ENCODE measurements at places on chromosomes 7 and 10.

GRCh38 chr7:22375359-22376048, 18.6 kb upstream of the RAPGEF5 start:
- DNase-seq, result no peak

GRCh38 chr7:128427289-128427891, 17.6 kb upstream of the IMPDH1 start:
- no peak for DNase-seq

DNA sequence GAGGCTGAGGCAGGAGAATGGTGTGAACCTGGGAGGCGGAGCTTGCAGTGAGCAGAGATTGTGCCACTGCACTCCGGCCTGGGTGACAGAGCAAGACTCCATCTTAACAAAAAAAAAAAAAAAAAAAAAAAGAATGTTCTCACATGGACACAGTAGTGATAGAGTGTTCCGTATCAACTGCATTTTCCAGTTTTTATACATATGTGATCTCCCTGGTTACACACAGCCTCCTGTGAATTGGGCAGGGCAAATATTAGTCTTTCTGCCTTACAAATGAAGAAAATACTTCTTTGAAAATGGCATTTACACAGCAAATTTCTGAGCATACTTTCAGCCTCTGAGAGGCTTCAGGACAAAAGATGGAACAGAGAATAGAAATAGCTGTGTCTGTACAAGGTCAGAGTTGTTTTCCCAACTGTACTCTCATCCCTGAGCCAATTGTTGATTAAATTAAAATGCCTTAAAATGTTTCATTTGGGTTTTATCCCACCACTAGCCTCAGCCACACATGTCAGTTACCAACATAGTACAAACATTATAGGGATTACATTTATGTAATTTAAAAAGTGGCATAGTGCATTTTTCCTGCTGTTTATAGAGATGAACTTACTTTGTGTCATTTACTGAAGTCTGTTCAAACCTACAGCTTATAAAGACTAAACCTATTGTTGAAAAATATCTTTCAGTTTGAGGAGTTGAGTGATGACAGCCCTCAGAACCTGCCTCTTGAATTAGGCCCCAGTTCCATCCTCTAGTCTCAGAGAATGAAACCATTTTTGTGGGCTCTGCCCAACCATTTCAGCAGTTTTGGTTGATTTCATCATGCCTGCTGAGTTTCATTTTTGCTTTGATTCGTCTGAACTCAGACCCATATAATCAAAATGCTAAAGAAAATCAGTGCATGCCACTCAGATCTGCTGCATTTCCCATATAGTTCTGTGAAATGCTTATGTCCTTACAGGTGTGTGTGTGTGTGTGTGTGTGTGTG, 609.4 kb upstream of the C7orf33 start:
- DNase-seq, result no peak

DNA sequence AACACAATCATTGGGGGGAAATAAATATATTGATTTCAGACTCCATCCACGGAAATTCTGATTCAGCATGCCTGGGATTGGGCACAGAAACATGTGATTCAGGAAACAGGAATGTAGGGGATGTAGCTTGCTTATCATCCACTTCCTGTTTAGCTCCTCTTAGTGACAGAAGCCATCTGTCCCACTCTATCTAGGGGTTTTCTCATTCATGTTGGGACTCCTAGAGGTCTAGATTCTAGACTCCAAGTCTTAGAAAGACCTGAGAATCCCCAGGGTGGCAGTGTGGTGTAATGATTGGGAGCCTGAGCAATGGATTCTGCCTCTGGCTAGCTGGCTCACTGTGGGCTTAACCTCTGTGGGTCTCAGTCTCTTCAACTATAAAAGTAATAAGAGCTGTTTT, 67.9 kb downstream of the CDK1 start:
- DNase-seq, result peak; percentile 29

DNA sequence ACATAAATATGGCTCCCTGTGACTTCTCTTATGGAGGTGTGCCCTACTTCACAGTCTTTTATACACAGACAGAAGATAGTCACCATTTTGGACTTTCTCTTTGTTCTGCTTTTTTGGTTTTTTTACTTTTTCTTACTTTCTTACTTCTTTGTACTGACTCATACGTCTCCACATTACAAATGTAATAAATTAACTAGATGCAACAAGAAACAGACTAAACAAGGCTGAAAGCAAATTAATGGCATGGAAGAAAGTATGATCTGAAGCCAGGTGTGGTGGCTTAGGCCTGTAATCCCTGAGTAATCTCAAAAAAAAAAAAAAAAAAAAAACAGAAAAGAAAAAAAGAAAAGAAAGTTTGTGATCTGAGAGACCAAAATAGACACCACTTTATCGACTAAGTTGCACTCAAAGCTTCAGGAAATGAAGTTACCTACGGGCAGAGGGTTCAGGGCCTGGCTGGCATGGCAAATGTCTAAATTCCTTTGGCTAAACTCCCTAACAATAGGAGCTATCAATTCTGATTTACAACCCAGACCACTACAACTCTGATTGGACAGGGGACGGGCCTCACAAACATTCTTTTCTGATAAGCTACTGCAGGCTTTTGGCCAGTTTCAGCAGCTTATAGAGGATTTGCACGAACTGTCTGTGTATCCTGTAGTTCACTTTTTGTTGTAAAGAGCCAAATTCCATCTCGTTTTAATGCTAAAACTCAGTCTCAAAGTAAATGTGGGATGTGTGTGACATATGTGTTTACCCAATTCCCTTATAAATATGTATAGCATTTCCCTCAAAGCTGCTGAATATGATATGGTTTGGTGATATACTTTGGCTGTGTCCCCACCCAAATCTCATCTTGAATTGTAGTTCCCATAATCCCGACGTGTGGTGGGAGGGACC, 129.1 kb downstream of the SEPTIN14 start:
- no peak for DNase-seq

DNA sequence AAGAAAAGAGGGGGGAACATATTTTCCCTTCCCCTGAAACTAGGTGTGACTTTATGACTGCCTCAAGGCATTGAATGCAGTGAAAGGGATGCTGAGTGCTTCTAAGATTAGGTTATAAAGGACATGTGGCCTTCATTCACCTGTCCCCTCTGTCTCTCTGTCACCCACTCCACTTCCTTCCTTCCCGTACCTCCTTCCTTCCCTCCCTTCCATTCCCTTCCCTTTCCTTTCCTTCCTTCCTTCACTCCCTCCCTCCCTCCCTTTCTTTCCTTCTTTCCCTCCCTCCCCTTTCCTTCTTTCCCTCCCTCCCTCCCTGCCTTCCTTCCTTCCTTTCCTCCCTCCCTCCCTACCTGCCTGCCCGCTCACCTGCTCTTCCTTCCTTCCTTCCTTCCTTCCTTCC, 4.5 kb upstream of the ZKSCAN1 start:
- DNase-seq, result no peak

DNA sequence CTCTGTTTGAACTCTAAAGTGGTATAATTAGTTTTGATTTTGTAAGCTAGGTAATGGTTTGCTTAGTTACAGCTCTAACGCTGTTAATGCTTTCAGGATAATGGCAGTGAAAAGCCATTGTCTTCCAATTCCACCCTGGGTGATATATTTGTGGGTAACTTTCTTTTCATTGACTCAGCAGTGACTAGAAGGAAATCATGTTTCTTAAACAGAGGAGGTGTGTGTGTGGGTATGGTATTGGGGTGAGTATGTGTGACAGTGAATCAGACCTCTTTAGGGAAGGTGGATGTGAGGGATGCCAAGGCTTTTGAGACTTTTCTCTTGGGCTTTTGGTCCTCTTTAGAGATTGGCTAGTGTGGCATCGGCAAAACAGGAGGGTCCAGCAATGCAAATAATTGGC, 13.6 kb downstream of the ENTPD7 start:
- no peak for DNase-seq

GRCh38 chr10:11210211-11210922, 192.7 kb downstream of the CELF2 start:
- no peak for DNase-seq

GRCh38 chr10:14891151-14891550, 12.5 kb downstream of the SUV39H2 start:
- DNase-seq, result no peak

GRCh38 chr7:115009736-115010440, 88.0 kb downstream of the MDFIC start:
- no peak for DNase-seq

DNA sequence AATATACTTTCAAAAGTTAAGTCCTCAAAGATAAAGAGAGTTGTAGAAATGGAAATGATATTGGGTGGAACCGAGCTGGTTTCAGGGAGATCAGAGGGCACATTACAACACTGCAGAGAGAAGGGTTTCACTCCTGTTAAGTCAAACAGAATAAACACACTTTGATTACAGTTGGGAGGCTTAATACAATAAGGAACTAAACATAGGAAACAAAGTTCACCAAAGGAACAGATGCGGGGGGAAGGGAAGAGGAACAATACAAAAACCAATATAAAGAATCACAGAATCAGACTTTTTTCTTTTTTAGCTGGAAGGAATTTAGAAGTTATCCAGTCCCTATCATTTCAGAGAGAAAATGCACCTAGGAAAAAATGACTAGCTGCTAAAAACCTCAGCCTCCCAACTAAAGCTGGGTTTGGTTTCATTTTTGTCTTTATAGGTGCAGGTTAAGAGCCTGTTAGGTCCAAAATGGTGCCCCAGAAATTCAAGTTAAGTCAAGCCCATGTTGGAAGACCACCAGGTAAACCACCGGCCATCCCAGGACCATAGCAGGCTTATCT, 81.9 kb downstream of the DNMBP start:
- DNase-seq, result no peak

GRCh38 chr7:140972876-140973829, 41.6 kb downstream of the MRPS33 start:
- no peak for DNase-seq

DNA sequence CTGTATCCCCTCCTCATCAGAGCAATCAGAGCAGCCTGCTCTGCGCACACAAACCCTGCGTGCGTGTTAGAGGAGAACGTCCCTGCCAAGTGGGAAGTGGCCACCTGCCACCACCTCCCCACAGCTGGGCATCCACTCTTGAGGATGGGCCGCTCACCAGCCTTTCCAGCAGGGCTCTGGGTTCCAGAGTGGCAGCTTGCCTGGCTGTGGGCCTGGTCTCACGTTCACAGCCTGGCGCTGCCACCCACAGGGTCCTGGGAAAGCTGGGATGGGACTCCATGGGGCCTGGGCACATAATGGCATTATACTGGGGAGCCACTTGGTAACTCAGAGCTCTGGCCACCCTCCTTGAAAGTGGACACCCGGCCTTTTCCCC, 151.1 kb upstream of the PPP2R2D start:
- DNase-seq, result no peak

DNA sequence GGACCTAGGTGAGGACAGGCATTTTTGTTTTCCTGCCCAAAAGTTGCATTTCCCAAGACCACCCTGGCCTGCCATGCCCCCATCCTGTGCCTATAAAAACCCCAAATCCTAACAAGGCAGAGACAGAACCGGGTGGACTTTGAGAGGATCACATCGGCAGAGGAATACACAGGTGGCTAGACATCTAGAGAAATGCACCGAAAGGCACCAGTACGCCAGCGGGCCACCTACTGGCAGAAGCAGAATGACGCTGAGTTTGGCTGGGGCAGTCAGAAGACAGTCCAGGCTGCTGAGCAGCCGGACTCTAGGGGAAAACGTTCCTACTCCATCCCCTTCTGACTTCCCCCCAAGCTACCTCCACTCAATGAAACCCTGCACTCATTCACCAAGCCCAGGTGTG, 2.8 kb downstream of the AKR1C4 start:
- no peak for DNase-seq

- peak; percentile 3 for DNase-seq
Observed at GRCh38 chr7:82481499-82482097, 38.0 kb upstream of the CACNA2D1 start.

DNA sequence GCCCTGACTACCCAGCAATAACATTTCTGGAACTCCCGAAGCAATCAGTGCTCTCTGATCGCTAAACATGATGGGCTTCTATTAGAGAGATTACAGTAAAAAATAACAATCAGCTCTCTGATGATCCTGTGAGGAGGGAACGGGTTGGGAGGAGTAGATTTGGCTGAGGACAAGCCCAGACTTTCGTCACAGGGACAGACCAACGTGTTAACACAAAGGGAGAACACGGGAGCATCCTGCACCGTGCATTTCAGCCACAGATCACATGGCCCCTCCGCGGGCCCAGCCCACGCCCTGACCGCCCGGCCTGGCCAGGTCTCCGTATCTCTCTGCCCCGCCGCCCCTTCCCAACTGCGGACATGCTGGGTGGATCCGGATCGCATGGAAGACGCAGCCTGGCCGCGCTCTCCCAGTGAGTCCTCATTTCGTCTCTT, 95.0 kb upstream of the AGBL3 start:
- DNase-seq, result no peak

DNA sequence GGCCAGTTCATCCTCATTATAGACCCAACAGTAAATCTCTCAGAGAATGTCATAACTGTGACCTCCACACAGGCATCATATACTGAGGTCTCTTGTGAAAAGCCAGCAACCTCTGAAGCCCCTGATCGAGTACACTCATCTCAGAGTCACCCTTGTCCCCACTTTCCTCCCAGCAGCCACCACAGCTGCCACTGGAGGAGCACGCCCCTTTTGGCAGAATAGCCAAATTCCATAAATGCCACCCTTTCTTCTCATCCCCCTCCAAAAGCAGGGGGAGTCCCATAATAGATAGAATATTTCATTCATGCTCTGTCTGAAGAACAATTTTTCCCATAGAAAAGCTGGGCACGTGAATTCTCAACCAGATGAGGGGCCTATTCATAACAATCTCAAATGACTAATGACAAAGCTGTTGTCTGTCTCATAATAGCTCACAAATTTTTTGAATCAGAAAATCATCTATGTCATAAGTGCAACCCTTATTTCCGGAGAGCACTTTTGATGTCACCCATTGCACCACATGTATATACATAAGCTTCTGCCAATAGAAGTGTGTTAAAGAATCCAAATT, 47.4 kb downstream of the SGMS1 start:
- no peak for DNase-seq

GRCh38 chr10:14697281-14697680, 77.4 kb downstream of the FAM107B start:
- no peak for DNase-seq

DNA sequence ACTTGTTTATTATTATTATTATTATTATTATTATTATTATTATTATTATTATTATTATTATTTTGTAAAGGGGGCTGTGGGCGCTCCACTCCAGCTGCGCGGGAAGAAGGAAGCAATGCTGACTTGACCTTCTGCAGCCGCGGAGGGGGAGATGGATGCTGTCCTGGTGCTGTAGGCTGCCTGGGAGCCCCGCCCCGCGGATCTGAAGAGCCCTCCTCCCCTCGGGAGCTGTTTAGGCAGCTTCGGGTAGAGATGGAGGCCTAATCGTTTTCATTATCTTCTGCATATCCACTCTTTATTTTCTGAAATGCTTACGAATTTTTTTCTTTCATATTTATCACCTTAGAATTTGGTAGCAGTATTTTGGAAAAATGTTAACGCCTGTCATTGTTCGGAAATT, 101.2 kb upstream of the KLF6 start:
- DNase-seq, result no peak

DNA sequence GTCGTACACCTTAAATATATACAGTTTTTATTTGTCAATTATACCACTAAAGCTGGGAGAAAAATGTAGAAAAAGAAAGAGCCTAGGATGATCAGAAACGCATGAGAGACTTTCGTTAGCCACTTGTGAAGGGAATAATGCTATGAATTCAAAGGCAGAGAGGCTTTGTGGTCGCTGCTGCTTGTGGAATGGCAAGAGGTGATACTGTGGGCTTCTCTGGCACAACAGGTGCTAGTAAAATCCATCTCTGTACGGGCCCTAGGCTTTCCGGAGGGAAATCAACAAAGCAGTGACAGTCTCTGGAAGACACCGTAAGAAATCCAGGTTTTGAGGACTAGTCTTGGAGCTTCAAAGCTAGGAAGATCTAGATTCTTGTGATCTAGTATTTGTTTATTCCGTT, 52.6 kb downstream of the LRRC72 start:
- DNase-seq, result no peak
